ENCODE measurements at places on chromosomes 5 and 9. TPM values are rescaled to one million over a fixed set of nuclear protein-coding genes. Genes with fewer than 3 reads are reported as not detected.

ATP10B gene
- not detected for total RNA-seq

DNAI1 gene
- not detected for total RNA-seq

SHC3 gene
- total RNA-seq = 0.79 TPM

ZNF354C gene
- total RNA-seq = 6.0 TPM

COL5A1 gene
- total RNA-seq = 1,218 TPM

TMEM232 gene
- 4.3 TPM for total RNA-seq

SLCO4C1 gene
- not detected for total RNA-seq

ENTPD8 gene
- total RNA-seq = not detected

SPAAR gene
- total RNA-seq = not detected

CCL28 gene
- 2.0 TPM for total RNA-seq

CD74 gene
- total RNA-seq = 7.5 TPM

OCLN gene
- total RNA-seq = 2.0 TPM

IL17B gene
- total RNA-seq = not detected

Data from placental epithelial cell (primary cell).